CD4-positive, alpha-beta memory T cell (primary cell): ENCODE measurements at places on chromosomes 4 and X. TPM values are rescaled to one million over a fixed set of nuclear protein-coding genes. Genes with fewer than 3 reads are reported as not detected.

The KLB gene
- not detected for total RNA-seq

The IGSF1 gene
- total RNA-seq: not detected

The GRIA3 gene
- total RNA-seq: not detected

The PRDM8 gene
- 19.8 TPM for total RNA-seq

The SCLT1 gene
- 18.2 TPM for total RNA-seq

The DCX gene
- not detected for total RNA-seq

The MAGEA9B gene
- total RNA-seq: not detected

The SLC10A3 gene
- total RNA-seq: 23.7 TPM

The UGT2B17 gene
- not detected for total RNA-seq

The ZNF157 gene
- total RNA-seq: 0.87 TPM

The MAGED4B gene
- total RNA-seq: 11.6 TPM

The ARHGAP24 gene
- not detected for total RNA-seq

The ADRA2C gene
- total RNA-seq: not detected

The TECRL gene
- not detected for total RNA-seq

The ENPP6 gene
- total RNA-seq: not detected

The GJB1 gene
- total RNA-seq: not detected

The HSFX4 gene
- total RNA-seq: not detected

The ATP5ME gene
- 152 TPM for total RNA-seq

The TMEM35A gene
- total RNA-seq: not detected

The KLHL4 gene
- not detected for total RNA-seq

The HMX1 gene
- not detected for total RNA-seq

The PAGE1 gene
- total RNA-seq: not detected

The NEK1 gene
- 18.8 TPM for total RNA-seq

The PAK3 gene
- total RNA-seq: 1.5 TPM

The DRD5 gene
- total RNA-seq: not detected

The MAGEB16 gene
- total RNA-seq: not detected

The KLHL34 gene
- total RNA-seq: 2.5 TPM

The USP26 gene
- not detected for total RNA-seq
